HCT116 (cell line): ENCODE measurements at places on chromosomes 16 and 17. TPM values are rescaled to one million over a fixed set of nuclear protein-coding genes. Genes with fewer than 3 reads are reported as not detected.

RGS11 gene
- total RNA-seq: not detected

SPATA22 gene
- total RNA-seq: not detected

ARL5C gene
- not detected for total RNA-seq

CCL4L2 gene
- total RNA-seq: 0.37 TPM

TVP23A gene
- not detected for total RNA-seq

AANAT gene
- total RNA-seq: not detected

SDR42E1 gene
- 17.4 TPM for total RNA-seq

CCL7 gene
- total RNA-seq: not detected

FGF11 gene
- total RNA-seq: 6.1 TPM

GRCh38 chr17:79146562-79146961, 71.9 kb downstream of the ENGASE start:
- DNase-seq: no peak

DNA sequence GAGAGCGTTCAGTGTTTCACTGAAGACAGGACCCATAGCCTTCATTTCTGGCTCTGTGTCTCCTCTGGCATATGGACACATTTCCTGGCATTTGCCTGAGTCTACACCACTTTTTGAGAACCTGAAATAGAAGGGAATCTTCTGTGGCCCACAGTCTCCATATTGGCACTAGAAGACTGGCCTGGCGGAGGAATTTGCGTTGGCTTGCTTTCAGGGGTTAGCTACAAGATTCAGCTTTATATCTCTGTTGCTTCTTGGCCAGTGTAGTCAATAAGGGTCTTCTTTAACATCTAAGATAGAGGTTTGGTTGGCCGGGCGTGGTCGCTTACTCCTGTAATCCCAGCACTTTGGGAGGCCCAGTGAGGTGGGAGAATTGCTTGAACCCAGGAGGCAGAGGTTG, 12.8 kb upstream of the CLEC18C start:
- DNase-seq: no peak

DNA sequence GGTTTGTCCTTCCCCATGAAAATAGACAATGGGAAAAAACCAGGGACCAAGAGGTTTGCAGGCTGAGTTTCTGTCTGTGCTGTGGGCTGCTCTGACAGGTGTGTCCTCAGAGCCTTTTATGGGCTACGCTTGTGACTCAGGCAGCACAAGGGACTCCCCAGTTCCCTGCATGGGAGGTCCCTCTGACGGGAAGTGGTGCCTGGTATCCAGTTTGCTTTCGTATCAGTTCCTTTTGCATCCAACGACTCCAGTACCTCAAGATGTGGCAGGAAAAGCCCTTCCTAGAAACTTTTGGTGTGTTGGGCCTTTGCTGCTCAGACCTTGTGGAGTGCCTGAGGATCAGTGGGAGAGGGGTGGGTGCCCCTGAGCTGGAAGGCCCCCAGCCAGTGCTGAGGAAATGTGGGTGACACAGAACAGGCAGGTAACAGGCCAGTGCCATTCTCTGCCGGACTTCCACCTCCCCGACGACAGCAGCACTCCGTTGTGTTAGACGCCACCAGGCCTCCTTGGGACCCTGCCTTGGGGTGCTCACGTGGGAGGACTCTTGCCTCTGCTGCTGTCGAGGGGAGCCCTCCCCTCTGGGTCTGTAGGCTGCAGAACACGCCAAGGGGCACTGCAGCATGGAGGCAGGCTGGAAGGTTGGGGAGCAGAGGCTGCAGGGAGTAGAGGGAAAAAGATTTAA, 38.4 kb upstream of the IRF8 start:
- DNase-seq: no peak

DNA sequence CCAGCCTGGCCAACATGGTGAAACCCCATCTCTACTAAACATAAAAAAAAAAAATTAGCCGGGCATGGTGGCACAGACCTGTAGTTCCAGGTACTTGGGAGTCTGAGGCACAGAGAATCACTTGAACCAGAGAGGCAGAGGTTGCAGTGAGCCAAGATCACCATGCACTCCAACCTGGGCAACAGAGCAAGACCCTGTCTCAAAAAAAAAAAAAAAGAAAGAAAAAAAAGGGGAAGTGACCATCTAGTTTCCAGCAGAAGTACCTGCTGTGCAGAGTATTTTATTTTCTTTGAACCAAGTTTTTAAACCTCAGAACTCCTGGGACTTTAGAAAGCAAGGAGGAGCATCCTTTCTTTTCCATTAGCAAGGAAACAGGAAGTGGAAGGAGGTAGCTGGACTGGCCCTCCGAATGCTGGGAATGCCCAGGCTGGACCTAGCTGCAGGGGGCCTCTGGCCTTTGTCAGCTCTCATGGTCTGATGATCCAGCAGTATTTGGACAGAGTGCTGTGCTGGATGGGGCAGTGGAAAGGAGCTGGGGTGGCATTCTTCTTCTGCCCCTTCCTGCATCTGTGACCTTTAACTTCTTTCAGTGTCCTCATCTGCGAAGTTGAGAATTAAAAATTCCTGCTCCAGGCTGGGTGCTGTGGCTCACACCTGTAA, 6.6 kb downstream of the GID4 start:
- no peak for DNase-seq

DNA sequence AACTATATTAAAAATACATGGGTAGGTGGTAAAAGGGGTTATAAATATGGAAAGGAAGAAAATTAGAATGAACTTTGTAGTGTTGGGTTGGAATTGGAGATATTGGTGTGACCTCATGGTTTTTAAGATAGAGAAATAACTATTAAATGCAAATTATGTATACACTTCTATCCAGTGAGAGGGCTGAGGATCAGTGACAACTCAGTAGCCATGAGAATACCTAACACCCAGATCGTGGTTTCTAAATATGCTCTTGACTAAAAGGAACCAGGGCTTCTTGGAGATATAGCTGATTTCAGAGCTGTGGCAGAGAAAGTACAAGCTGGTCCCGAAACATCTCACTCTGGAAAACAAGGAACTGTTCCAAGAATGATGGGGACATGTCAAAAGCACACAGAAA, 44.4 kb downstream of the SLC6A4 start:
- no peak for DNase-seq

DNA sequence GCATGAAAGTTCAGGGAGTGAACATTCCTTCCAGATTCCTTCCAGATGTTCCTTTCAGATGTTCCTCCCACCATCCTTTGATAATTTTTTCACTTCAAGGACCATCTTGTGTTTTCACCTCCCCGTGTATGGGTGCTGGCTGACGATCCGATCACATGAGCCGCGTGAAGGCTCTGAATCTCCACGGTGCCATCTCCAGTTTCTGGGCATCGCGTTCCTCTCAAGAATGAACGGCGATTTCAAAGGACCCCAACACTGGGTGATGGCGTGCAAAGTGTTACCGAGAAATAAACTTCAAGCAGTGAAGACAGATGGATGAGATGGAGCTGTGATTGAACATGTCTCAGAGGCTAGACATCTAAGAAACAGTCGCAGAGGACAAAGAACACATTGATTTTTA, 245.3 kb downstream of the GSG1L start:
- no peak for DNase-seq

DNA sequence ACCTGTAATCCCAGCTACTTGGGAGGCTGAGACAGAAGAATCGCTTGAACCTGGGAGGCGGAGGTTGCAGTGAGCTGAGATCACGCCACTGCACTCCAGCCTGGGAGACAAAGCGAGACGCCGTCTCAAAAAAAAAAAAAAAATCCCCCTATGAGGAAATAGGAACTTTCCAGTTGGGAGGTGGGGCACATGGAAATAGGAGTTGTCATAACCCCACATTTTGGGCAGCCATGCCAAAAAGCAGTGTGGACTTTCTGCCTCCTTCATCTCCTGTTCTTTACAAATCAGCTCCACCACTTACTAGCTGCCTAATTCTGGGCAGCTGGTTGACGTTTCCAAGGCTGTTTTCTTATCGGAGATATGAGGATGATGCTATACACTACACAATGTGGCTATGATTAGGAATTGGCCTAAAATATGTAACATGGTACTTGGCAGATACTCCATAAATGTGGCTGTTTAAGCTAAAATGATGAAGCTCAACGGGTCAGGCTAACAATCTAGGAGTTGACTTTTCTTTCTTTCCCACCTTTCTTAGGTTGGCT, 21.5 kb upstream of the CCL5 start:
- DNase-seq: no peak

DNA sequence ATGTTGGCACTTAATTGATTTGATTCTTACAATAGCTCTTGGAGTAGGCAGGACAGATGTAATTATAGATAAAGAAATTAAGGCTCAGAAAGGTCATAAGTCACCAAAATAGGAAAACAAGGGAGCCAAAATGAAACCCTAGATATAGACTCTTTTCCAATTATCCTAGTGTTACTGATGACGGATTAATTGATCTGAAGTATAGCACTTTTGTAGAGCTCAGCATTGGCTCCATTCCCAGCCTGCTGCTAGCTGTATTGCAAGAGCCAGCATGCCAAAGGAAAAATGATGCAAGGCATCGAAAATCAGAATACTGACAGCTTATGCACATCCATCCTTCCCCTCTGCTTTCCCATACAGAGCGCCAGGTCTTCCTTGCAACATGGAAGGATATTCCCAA, 21.6 kb upstream of the RASL10B start:
- peak; percentile 7 for DNase-seq

GRCh38 chr16:66479661-66480264, 52.7 kb downstream of the BEAN1 start:
- no peak for DNase-seq

GRCh38 chr16:65142276-65142675, 20.4 kb upstream of the CDH11 start:
- no peak for DNase-seq

- DNase-seq: peak; percentile 93
Measured at GRCh38 chr17:65750631-65751115, 189.2 kb upstream of the AXIN2 start.

GRCh38 chr16:25699069-25699468, 7.3 kb downstream of the HS3ST4 start:
- DNase-seq: no peak

- no peak for DNase-seq
Measured at GRCh38 chr17:76241204-76241538, 878 bp upstream of the RNF157 start.
